Stimulated activated CD8-positive, alpha-beta memory T cell treated with anti-CD3 and anti-CD28 coated beads, Interleukin-7, amount 100 ng/mL, for 4 hours (primary cell): ENCODE measurements at places on chromosomes 3 and 15.

DNA sequence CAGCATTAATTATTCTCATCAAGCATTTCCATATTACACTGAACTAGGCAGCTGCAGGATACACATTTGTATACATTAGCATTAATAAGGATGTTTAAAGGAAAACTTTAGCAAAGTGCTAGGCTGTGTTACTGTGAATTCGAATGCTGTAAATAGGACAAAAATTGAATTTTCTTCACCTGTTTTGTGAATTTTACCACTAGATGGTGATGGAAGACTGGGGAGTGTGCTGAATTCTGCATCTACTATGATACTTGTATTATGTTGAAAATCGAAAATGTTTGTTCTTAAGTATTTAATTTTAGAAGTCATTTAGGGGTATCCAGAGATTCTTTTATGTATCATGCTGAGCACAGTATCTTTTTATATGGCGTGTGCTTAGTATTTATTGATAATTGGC is 12.3 kb upstream of the P2RY14 start:
- no peak for DNase-seq

- DNase-seq = no peak
These were observed 76.1 kb downstream of the CHRD start for GRCh38 chr3:184455991-184456390.

GRCh38 chr3:90062631-90063200 is 955.3 kb downstream of the EPHA3 start:
- DNase-seq = no peak

DNA sequence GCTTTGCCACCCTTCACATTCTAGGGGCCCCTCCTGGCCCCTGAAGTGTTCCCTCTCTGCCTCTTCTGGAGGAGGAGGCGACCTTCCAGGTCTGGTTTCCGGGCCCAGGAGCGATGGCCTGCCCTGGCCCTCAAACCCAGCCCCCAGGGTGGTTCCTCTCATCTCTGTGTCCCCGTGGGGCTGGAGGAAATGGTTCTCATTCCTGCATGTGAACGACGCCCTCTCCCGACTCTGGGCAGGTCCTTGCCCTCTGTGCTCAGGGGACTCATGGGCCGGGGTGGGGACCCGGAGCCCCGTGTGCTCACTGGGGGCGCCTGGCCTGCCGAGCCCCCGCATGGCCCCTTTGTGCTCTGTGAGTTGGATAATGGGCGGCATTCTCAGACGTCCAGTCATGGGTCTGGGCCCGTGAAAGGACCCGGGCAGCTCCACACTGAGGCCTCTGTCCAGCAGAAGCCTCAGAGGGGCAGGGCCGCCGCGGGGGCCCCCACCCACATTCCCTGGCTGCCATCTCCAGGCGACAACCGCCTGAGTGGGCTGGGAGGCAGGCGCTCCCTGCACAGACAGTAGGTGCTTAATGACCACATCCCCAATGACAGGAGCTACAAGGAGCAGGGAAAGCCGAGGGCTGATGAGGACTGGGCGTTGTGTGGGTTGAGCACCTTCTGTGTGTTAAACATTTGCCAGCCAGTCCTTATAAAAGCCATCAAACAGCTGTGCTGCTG is 5.5 kb upstream of the PLXND1 start:
- DNase-seq = no peak

DNA sequence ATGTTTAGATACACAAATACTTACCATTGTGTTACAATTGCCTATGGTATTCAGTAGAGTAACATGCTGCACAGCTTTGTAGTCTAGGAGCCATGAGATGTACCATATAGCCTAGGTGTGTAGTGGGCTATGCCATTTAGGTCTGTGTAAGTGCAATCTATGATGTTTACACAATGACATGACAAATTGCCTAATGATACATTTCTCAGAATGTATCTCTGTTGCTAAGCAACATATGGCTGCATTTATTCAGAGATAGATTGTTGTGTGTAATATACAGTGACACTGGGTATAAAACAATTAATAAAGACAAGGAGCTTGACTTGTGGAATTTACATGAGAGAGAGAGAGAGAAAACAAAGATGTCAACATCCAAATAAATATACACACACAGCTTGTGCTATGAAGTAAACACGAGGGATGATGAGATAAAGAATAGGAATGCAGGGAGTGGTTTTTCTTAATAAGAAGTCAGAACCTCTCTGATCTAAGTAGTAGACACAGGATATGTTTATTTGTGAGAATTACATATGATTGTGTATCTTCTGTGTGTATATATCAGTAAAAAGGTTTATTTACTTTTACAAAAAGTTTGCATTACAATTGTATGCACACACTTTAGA is 110.0 kb downstream of the KCNAB1 start:
- no peak for DNase-seq

DNA sequence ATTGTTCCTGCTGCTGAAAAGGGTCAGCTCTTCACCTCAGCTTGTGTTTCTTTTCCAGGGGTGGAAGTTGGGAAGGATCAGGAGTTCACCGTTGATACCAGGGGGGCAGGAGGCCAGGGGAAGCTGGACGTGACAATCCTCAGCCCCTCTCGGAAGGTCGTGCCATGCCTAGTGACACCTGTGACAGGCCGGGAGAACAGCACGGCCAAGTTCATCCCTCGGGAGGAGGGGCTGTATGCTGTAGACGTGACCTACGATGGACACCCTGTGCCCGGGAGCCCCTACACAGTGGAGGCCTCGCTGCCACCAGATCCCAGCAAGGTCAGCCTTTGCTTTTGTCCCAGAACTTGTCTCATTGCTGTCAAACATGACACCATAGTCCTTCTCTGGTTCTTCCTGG is 89.6 kb downstream of the DNASE1L3 start:
- no peak for DNase-seq

- no peak for DNase-seq
These were observed 15.9 kb upstream of the ERC2 start for GRCh38 chr3:56484122-56484521.

DNA sequence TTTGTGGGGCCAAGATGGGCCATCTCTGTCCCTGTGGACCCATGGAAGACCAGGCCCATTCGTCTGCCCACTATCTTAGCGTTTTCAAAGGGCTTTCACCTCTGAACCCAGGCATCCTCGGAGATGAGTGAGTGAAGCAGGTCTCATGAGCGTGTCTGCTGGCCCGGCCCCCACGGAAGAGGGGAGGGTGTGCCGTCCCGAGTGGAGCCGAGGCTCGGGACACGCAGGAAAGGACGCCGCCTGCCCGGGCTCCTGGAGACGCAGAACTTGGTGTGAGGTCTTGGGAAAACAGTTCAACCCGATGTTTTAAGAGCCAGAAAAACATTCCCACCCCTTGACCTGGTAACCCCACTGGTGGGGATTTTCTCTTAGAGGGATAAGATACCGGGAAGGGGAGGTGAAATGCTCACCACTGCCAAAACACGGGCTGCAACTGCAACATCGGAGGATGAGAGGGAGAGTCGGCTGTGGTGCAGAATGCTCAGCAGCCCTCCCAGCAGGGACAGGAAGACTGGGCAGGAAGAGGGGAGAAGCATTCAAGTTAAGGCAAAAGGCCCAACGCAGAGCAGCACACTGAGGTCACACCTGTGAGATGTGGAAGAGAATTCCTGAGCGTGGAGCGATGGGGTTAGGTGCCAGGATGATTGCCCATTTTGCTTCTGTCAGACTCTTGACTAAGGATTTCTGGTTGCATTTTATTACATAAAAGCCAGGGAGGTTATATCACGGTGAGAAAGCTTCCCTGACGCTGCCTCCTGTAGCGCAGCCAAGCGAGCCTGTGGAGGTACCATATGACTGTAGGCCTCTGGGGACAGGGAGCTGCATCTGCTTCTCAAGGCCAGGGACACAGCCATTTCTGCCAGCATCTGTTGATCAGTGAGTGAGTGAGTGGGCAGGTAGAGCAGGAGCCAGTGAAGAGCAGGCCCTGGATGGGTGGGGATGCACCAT is 14.1 kb upstream of the STAB1 start:
- no peak for DNase-seq

- DNase-seq = no peak
These were observed 408.5 kb downstream of the ERC2 start for GRCh38 chr3:56059731-56060130.

DNA sequence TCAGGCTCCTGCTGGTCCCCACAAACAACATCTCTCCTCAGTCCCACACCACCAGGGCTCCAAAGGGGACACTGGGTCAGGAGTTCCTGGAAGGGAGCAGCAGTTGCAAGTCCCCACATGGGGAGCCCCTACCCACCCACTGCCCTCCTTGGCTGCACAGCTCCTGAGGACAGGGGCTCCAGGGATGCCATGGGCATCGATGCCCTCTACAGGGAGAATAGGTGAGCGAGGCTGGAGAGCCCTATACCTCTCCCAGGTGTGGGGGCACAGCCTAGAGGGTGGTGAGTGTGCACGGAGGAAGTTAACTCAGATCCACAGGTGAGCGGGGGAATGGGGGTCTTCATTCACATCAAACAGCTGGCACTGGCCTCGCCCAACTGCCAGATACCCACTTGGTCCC is 141.2 kb upstream of the LINGO1 start:
- no peak for DNase-seq

- DNase-seq = no peak
These were observed 213.7 kb downstream of the PDCD6IP start for GRCh38 chr3:34012102-34012461.

DNA sequence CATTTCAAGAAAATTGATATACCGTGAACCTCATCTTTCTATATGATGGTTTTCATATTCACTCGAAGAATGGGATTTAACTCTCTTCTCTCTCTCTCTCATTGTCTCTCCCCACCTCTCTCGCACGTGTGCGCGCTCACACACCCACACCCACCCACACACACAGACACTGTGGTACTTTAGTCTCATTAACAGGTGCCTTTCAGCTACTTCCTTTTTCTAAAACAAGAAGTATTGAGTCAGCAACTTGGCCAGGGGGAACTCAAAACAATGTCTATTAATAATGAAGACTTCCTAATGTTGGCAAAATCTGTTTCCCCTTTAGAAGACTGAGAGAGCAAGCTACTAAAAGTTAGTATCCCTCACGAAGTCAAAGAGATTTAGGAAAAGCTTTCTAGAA is 150.7 kb downstream of the TMCO5A start:
- DNase-seq = no peak

DNA sequence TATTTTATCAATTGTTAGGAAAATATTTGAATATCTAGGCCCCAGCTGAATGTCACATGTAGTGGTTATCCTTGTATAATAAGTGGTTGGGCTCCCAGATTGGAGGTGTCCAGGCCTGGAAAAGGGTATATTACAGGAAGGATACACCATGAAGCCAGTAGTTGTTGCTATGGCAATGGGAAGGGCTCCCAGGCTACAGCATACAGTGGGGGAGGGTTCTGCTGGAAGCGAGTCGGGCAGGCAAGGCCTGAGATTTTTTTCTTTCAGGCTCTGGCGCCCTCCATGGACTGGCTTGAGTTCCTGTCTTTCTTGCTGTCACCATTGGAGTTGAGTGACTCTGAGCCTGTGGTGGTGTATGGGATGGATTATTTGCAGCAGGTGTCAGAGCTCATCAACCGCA is 8.9 kb downstream of the ECE2 start:
- DNase-seq = no peak

DNA sequence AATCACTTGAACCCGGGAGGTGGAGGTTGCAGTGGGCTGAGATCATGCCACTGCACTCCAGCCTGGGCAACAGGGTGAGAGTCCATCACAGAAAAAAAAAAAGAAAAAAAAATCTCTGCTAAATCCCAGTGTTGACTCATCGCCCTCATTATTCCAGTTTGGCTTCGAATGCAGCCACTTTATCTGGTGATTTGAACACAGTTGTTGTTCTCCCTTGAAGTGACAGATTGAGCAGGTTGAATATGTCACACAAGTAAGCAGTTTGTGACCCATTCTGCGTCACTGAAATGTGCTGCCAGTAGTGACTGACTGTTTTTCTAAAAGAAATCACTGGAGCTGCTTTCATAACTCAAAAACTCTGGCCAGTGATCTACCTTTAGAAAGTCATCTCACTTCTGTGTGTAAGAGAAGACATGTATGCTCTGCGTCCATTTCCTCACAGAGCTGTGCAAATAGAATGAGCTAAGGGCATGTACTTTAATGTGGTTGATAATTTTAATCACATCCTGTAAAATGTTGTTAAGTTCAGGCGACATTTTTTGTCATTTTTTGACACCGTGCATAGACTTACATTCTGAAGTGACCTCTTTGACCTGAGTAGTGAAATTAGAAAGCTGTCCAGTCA is 12.5 kb downstream of the DOCK3 start:
- DNase-seq = no peak

DNA sequence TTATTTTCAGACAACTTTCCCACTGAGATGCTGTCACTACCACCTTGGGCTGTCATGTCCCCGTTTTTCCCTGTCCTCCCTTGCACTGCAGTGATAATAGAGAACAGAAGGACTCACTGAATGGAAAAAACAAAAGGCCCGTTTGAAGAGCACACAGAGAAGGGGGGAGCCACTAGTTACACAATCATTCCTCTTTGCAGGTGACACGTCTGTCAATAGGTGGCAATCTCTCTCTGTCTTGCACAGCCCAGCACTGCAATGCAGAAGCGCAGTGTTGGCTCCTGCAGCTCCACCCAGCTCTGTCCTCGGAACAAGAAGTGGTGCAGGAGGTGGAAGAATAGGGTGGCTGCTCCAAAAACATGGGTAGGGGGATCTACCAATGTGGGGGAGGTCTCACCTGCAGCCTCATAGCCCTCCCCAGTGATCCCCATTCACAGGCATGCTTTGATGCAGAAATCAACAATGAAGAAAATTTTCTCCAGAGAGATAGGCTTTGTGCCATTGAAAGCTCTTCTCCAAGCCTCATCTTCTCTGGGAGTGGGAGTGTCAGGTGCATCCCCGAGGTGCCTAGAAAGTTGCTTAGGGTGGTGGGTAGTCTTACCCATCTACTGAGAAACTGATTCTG is 31.8 kb downstream of the FSTL1 start:
- DNase-seq = no peak

- DNase-seq = no peak
These were observed 7.7 kb downstream of the ASTE1 start for GRCh38 chr3:131018970-131019369.

DNA sequence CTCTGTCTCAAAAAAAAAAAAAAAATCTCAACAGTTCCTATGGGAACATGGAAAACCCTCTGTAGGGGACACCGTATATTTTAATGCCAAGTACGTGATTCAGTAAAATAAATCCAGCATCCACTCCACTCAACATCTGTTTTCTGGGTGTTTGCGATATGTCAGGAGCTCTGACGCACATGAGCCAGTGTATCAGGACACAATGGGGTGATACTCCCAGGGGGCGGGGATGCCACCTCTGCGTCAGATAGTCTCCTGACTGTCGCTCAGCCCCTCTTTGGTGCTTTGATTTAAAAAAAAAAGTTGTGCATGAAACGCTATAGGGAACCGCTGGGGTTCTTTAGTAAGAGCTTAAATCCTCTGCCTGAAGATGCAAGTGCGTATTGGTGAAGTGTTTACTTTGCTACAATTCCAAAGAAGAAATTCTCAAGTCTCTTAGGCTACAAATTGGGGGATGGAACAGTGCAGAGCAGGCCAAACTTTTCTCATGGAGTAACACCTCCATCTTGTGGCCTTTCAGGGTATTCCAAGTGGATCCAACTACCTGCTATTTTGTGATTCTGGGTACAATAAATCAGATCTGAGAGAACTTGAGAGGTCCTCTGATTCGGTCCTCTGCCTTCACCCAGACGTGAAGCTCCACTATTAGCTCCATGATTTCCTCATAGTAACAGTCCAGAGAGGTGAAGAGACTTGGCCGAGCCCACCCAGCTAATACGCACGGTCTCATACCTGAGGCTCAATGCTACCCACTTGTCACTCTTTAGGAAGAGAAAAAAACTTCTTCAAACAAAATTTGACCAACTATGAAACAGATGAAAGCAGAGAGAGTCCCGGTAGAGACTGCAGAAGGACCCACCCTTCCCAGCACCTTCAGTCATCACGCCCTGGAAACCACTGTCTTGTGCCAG is 9.3 kb upstream of the NR2E3 start:
- DNase-seq = no peak

GRCh38 chr3:16011376-16011775 is 163.1 kb upstream of the GALNT15 start:
- DNase-seq = no peak

- no peak for DNase-seq
These were observed 19.6 kb downstream of the PLXNA1 start for GRCh38 chr3:127002195-127003174.
